HTR-8/SVneo (cell line): ENCODE measurements at places on chromosomes 12 and 14.

DNA sequence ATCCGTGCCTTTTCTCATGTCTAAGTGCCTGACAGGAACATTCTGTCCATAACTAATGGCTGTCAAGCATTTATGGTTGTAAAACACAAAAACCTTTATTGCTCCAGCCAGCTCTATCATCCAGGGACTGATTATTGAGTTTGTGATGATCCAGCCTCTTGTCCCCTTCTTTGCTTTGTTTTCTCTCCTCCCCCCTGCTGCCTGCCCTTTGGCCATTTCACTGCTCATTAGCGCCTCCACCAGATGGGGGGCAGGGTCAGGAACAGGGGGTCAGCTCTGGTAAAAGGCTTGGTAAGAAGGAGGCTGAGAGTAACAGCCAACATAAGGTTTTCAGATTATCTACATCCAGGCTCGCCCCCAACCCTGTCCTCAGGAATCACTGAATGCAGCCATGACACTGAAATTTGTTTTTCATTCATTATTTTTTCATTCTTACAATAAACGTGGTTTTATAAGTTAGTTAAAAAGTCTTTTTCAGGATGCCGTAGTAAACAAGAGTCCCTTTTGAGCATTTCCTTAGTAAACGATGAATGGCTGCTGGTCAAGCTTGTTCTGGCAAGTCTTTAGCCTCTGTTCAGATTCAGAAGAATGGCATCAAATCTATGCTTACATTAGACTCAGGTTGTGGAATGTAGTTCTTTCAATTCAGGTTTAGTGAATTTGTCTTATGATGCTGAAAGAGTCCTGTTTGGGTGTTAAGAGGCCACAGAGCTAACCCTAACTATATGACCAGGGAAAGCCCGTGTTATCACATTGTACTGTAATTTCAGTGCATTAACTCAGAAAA lies 21.7 kb downstream of the HMGA2 start:
- DNase-seq, result no peak

DNA sequence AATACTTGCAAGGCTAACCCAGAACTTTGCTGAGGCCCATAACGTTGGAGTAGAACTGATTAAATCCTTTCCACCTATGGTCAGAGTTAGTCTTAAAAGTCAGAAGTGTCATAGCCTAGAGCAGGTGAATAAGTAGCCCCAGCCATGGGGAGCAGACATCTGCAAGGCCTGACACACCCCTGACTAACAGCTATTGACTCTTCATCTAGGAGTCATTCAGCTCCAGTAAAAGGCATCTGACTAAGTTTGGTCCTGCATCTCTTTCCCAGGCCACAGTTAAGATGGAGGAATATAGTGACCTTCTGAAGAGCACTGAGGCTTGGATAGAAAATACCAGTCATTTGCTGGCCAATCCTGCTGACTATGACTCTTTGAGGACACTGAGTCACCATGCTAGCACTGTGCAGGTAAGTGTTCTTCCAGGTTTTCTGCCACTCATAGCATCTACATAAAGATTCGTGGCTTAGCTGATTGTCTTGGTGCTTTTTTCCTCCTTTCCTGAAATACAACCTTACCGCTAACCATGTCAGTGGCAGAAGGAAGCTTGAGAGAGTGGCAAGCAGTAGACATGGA lies 212.9 kb downstream of the ESR2 start:
- no peak for DNase-seq

DNA sequence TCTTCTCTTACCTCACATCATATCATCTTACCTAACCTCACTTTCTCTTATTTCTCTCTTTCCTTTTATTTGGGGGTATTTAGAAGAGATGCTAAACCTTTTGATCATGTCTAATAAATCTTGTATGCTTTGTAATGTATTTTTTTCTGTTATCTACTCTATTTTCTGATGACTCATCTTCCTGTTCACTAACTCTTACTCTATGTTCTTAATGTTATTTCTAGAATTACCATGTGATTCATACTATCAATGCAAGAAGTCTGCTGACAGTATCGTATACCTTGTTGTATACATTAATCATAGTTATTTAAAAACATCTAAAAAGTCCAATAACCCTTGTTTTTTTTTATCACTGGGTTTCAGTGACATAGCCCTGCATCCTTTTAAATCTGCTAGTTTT lies 62.3 kb downstream of the MGAT4C start:
- peak; percentile 7 for DNase-seq

- DNase-seq, result peak; percentile 36
Measured at GRCh38 chr14:74737753-74738325, 24.9 kb downstream of the FCF1 start.

DNA sequence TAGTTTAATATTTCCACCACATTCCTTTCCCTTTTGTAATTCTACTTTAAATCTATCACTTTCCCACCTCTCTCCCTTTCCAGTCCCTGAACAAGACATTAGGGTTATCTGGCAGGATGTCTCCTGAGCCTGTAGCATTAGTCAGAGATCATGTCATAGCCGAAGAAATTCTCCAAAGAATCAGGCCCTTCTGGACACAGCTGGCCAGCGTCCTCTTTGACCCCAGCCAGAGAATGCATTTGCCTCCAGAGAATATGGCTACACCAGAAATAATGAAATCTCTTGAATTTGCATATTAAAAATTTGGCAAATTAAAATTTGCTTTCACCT lies 56.7 kb downstream of the NTF3 start:
- no peak for DNase-seq
